Erythroblast (primary cell): ENCODE measurements at places on chromosomes 16 and 17.

GRCh38 chr16:89009343-89010209, 32.6 kb upstream of the CBFA2T3 start:
- peak; percentile 69 for DNase-seq

- DNase-seq = no peak
These were observed 151.5 kb downstream of the KCNJ2 start for GRCh38 chr17:70320673-70321345.

DNA sequence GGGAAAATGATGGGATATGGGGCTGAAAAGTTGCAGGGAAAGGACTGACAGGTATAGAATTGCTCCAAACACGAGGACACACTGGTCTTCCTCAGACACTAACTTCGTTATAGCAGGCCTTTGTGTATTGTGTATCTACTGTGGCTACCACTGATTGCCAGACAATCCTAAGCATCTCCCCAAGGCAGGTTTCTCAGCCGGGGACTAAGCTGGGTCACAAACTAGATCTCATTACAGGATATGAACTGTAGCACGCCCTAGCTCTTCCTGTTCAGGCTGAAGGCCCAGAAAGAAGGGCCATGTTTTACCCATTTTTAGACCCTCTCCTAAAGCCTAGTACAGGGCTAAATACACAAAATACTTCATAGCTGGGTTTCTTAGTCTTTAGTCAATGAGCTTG, 5.1 kb upstream of the RANGRF start:
- DNase-seq = no peak

GRCh38 chr17:7997186-7997585, 5.2 kb upstream of the GUCY2D start:
- DNase-seq = peak; percentile 44

GRCh38 chr17:43467981-43468581, 15.7 kb upstream of the DHX8 start:
- DNase-seq = no peak

DNA sequence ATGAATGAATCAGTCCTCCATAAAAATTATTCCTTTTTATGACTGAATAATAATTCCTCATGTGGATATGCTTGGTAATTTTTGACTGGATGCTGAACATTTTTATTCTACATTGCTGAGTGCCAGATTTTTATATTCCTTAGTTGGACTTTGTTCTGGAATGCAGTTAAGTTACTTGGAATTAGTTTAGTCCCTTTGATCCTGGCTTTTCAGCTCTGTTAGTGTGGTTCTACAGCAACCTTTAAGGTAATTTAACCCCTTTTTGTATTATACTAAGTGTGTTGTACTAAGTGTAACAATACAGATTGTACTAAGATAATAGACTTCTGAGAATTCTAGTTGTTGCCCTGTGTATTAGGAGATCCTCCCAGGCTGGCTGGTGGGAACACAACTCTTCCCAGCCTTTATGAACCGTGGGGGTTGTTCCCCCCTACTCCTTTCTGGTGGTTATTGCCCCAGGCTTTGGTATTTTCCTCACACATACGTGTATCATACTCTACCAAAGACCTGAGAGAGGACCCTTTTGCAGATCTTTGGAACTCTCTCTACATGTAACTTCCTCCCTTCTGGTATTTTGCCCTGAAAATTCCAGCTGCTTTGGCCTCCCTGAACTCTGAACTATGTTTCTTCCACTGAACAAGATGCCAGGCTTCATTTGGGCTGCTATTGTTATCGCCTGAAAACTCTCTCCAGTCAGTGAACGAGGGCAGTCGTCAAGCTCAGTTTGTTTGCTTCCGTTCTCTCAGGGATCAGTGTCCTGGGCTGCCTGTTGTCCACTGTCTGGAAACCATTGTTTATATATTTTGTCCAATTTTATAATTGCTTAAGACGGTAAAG, 30.5 kb downstream of the TANGO6 start:
- DNase-seq = no peak

DNA sequence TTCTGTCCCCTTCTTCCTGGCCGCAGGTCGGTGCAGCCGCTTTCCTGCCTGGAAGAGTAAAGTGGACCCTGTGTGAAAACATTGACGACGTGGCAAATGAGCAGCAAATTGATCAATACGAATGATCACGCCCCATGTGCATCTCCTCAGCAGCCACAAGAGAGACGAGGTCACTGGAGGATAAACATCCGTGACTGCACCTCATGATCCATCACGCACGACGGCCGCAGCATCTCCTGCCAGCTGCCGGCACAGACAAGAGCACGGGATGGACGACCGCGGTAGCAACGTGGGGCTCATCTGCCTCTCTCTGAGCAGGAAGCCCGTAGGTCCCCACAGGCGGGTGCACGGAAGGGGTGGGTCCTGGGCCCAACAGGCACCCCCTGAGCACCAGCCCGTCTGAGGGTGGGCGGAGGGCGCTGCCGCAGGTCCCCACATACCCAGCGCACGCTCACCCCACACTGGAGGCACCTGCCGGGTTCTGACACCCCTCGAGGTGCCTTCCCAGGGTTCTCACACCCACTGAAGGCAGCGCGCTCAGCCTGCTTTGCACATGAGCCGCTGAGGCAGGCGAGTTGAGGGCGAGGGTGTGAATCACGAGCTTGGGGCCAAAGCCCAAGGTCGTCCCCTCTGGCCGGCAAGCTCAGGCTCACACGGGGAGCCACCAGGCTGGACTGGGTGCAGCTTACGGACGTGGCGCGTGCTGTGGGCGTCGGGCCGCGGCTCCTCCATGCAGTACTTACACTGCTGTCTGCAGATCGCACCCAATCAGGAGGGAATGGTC, 12.3 kb upstream of the CDH15 start:
- DNase-seq = no peak

GRCh38 chr16:65521633-65522328, 399.9 kb upstream of the CDH11 start:
- DNase-seq = no peak

- no peak for DNase-seq
These were observed 349.1 kb downstream of the SEC14L1 start for GRCh38 chr17:77489893-77490255.

GRCh38 chr16:24414534-24414933, 124.8 kb upstream of the RBBP6 start:
- no peak for DNase-seq

GRCh38 chr17:78883089-78883532, 19.9 kb downstream of the CEP295NL start:
- peak; percentile 78 for DNase-seq

DNA sequence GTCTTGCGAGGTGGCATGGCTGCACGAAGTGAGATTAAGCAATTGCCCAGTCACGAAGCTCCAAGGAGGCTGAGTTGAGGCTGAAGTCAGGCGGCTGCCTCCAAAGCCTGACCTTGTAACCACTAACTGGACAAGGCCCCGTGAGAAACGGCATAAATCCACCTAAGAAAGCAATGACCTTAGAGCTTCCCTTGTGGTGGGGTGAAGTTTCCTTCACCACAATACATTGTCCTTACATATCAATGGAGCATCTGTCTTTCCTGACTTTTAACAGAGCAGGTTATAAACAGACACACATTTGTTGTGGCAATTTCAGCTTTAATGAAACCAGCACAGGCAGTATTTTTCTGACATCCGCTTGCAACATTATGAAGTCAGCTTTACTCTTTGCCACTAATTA, 2.5 kb upstream of the MED9 start:
- DNase-seq = no peak

GRCh38 chr16:67541391-67542263, 13.0 kb downstream of the RIPOR1 start:
- DNase-seq = no peak

- DNase-seq = no peak
These were observed 4.1 kb downstream of the NXN start for GRCh38 chr17:975371-975915.

DNA sequence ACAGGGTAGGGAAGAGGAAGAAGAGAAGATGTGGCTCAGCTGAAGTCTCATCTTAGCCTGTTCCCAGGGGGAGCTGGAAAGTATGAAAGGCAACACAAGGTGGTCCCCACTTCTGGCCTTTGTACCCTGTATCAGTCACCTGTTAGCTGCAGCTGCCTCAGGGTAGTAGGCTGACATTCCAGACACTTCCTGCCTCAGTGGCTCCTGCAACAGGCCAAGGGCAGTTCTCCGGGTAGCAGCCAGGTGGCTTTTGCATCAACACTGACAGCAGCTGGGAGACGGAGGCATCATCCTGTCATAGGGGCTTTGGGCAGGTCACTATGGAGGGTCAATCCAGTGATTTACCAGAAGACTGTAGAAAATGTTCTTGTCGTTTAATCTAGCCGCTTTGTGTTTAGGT, 124.0 kb downstream of the RGS9 start:
- DNase-seq = no peak

DNA sequence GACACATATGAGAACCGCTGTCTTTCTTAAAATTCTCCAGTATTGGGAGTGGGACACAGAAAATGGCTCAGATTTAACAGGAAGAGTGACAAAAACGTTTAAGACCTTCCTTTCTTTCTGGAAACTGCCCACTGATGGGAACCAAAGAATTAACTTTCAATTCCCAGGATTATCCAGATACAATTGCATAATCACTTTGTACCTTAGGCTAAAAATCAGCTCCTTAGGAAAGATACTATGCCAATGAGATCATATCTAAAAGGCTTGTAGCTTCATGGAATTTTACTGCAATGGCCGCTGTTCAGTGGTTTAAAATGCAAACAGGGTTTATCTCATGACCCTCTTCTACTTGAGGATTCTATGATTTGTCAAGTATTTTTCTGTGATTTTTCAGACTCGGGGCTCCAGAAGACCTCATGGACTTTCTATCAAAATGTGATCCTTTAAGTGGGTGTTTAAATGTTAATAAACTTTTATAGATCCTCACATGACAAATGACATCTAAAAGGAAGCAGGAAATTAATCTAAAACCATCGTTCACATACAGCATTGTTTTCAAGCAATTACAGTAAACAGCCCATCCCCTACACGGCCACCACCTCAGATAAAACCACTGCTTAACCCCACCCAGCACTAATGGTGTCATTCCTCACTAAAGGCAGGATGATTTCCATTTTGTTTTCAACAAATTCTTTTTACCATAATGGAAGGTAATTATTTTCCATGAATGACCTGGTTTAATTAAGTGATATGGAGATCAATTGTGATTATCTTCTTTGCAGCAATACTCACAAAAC, 31.6 kb upstream of the ERN1 start:
- DNase-seq = peak; percentile 35

GRCh38 chr17:76382803-76383545, 1.4 kb upstream of the SPHK1 start:
- DNase-seq = peak; percentile 82

DNA sequence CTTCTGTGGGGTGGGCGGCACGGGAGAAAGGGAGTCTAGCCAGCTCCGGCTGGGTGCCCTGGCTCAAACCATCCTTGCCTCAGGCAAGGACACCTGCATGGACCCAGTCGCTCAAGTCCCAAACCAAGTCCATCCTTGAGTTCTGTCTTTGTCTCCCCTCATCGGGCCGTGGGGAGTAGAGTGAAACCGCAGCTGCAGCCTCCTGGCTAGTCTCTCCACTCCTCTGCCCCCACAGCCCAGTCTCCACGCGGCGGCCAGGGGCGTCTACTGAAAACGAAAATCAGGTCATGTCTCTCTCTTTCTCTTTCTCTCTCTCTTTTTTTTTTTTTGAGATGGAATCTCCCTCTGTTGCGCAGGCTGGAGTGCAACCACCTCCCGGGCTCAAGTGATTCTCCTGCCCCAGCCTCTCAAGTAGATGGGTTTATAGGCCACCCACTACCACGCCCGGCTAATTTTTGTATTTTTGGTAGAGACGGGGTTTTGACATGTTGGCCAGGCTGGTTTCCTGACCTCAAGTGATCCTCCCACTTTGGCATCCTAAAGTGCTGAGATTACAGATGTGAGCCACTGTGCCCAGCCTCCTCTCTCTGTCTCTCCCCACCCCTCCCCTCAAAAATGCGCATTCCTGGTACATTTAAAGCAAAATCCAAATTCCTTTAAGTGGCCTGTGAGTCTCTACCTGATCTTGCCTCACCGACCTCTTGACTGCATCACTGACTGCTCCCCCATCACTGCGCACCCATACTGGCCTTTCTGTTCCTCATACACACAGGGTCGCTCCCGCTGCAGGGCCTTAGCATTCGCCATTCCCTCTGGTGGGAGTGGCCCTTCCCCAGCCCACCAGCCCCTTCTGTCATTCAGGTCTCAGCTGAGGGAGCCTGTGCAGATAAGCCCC, 17.7 kb upstream of the RMI2 start:
- no peak for DNase-seq

- DNase-seq = no peak
These were observed 20.1 kb downstream of the NKD1 start for GRCh38 chr16:50568187-50568815.

- no peak for DNase-seq
These were observed 66.7 kb downstream of the TANGO6 start for GRCh38 chr16:68910051-68910450.
